M059J (cell line): ENCODE measurements at places on chromosomes 1 and 21. TPM values are rescaled to one million over a fixed set of nuclear protein-coding genes. Genes with fewer than 3 reads are reported as not detected.

Gene PDPN
- 2.0 and 4.1 TPM in 2 replicates for total RNA-seq

Gene PTGS2
- 29.4 and 29.9 TPM in 2 replicates for total RNA-seq

Gene OR2T11
- not detected in 2 replicates for total RNA-seq

Gene TMEM82
- total RNA-seq: not detected in 2 replicates

Gene ZNF687
- total RNA-seq: 14.3 and 27.3 TPM in 2 replicates

Gene RIPPLY3
- 0.62 and 0.64 TPM in 2 replicates for total RNA-seq

Gene BARHL2
- not detected in 2 replicates for total RNA-seq

DNA sequence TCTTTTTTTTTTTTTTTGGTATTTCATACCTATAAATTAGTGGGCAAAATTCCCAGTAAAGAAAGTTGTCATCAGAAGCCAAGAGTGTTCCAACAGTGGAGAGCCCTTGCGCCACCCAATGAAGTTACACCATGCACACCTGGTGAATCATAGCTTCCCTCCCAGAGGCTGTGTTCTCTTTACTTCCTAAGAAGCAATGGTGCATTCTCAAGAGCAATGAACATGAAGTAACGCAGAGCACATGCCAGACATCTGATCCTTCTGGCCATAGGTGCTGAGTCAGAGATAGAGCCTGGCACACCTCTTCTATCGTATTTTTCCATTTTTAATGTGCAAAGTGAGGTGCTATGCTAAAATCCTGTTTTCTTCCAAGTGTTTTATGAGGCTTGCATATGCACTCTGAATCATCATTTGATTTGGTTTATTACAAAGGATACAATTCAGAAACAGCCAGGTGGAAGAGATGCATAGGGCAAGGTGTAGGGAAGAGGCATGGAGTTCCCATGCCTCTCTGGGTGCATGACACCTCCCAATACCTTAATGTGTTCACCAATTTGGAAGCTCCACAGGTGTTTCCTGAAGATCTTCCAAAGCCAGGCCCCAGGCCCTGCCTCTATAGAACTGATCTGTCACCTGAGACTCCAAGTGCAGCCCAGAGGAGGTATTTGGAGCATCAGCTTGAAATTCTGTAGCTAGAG is 408.0 kb downstream of the SIPA1L2 start:
- peak; percentile 97 for DNase-seq

GRCh38 chr21:39073717-39074116 is 109.5 kb downstream of the PSMG1 start:
- DNase-seq: no peak

GRCh38 chr1:10659218-10659617 is 137.2 kb downstream of the CASZ1 start:
- no peak for DNase-seq

DNA sequence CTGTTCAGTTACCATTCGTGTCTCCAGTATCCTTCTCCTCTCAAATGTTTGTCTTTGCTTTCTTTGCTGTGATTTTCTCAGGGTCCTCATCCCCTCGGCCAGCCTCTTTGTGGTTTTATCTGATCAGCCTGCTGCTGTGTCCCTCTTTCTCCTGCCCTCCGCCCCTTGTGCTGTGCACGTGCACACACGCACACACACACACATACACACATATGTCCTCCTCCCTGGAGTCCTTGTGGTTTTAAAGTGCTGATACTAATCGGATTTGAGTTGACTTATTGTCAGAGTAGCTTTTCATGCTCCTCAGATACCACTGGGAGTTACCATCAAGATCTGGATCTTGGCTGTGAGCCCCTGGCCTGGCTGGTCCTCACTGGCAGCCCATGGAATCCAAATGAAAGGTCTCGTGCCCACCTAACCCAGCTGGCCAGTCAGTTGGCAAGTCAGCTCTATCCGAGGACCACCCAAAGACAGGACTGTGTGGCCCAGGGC is 34.1 kb downstream of the QSOX1 start:
- no peak for DNase-seq

DNA sequence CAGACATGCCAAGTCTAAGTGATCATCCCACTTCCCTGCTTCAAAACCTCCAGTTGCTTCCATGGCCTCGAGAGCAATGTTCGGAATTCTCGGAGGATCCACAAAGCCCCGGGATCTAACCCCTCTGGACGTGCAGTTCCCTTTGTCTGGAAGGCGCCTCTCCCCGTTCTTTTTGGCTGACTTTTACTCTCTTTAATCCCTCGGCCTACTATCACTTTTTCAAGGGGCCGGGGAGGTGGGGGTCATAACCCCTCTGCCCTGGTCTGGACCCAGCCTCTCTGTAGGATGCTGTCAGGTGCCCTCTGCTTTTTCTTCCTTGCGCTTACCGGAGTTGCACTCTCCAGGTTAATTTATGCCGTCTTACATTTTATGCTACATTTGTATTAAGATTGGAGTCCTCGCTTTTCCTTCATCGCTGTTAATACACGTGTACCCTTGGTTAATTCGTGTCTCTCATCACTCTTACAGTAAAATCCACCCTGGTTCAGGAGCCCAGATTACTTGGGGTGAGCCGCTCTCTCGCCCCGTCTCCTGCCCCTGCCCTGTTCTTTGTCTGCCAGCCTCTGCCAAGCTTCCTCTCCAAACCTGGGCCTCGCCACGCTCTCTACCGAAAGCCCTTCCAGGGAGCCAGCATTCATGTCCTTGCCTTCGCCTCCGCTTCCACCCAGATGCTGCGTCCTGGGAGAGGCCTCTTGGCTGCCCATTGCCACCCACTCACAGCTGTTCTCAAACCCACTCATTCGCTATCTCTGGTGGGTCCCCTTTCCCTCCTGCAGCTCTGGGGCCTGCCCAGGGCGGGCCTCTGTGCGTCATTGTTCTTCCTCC is 448.6 kb downstream of the CAMTA1 start:
- no peak for DNase-seq

- DNase-seq: no peak
Measured at GRCh38 chr1:204664384-204664651, 21.2 kb downstream of the LRRN2 start.

DNA sequence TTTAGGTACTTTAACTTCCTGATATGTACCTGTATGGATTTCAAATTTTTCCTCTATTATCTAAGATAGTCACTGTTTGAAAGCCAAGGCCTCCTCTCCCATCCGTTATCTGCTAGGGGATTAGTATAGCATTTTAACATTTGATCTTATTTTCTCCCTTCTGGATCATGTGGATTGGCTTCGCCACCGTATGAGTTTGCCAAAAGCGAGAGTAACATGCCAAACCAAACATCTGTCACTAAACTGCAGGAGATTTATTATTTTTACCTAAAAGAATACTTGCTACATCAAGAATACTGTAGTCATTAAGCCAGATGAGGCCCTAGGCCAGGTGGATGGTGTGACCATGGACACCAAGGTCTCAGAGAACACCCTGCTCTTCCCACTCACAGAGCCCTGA is 28.5 kb upstream of the EEIG2 start:
- DNase-seq: no peak

GRCh38 chr1:41152622-41153044 is 89.5 kb downstream of the SCMH1 start:
- peak; percentile 96 for DNase-seq

DNA sequence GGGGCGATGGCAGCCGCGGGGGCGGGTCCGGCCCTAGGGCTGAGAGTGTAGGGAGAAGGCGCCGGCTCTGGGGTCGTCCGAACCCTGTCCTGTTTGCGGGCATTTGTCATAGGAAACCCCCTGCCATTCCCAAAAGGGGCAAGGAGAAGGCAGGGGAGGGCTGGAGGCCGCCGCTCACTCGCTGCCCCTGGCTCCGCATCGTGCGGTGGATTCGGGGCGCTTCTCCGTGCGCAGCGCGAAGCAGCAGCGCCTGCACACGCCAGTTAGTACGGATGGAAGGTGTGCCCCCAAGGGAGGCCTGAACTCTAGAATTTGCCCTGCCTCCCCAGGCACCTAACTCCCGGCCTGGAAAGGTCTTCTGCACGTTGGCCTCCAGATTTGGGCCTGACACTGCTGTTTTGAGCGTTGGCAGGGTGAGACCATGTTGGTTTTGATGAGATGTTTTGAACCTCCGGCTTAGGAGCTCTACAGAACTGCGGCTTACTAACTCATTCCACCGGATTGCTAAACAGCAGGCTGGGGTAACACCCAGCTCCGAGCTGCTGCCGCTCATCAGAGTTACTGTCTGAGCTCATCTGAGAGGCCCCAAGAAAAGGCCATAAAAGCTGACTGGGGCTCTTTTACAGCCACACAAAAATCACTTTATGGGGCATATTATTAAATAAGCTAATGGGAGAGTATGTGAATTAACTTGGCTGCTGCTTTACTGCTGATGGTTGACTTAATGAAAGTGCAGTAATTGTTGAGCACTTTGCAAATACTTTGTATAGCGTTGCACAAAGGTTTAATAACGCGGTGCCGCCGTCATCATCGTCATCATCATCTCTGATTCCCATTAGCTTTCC is 987 bp downstream of the GPR137B start:
- DNase-seq: no peak

DNA sequence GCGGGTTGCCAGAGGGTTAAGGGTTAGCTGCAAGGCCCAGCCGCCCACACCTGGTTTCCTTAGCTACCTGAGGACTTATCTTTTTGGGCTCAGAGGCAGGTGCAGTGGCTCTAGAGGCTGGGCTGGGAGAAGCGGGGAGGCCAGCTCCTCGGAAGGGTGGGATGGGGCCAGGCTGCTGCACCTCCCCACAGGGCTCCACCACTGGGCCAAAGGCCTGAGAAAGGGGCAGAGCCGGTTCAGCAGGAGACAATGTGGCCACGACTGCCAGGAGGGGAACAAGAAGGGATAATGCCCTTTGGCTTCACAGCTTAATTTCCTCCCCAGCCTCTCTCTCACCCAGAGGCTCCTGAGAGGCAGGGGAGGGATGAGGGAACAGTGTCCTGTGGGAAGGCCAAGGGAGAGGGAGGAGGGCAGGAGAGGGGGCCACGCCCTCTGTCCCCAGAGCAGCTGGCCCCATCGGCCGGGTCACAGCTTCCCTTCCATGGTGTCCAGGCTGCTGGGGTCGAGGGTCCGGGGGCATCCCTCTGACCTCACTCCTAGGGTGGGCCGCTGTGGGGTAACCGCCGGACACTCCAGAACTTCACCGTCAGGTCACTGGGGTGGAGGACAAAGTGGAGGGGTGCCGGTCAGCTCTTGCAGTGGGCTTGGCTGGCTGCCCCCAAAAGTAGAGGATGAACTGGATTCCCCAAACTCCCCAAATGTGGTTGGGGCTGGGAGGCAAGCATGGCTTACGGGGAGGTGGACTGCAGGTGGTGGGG is 50.4 kb downstream of the KIF21B start:
- no peak for DNase-seq

DNA sequence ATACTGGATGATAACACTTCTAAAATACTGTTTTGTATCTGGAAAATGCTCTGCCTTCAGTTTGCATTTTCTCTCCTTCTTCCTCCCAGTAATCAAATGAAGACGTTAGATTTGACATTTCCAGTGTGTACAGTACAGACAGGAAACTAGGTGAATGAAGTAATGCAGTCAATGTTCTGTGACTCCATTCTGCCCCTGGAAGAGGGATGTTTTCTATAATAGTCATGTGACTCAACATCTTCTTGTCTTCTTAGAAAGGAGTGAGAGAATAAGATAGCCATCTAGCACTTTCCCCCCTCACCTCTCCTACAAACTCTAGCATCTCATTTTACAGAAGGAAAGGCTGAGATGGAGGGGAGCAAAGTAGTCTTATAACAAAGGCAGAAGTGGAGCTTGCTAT is 77.6 kb downstream of the DDR2 start:
- DNase-seq: no peak

- DNase-seq: peak; percentile 55
Measured at GRCh38 chr1:190168116-190168892, 309.4 kb downstream of the BRINP3 start.

DNA sequence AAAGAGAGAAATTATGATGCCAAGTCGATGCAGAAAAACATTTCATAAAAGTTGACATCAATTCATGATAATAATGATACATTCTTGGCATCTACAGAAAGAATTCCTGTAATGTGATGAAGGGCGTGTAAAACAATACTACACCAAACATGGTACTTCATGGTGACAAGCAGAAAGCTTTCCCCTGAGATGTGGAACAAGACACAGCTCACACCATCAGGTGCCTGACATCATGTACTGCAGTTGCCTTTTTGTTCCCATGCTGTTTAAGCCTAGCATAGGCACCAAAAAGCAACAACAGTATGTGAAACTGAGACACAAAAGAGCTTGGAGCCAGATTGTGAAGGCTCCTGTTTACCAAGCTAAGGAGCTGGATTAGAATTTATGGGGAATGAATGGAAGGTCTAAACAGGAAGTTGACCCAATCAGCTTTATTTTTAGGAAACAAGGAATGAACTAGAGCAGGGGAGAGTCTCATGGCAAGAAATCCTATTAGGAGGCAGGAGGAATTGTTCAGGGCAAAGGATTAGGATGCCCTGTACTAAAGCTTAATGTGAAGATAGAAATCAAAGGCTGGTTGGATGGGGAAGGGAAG is 67.2 kb downstream of the SYDE2 start:
- no peak for DNase-seq

DNA sequence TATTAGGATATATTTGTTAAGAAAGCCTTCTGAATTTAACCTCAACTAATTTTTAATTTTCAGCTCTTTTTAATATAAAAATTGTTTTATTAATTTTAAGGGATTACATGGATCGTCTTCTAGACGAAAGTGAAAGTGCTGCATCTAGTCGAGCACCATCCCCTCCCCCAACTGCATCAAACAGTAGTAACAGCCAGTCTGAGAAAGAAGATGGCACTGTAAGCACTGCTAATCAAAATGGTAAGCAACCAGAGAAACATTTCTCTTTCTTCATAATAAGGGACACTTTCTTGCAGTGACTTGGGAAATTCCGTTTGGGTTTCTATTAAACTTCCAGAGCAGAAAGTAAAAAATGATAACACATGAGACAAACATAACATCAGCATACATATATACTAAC is 56.9 kb downstream of the MIER1 start:
- no peak for DNase-seq

GRCh38 chr1:170765712-170766330 is 101.9 kb downstream of the PRRX1 start:
- peak; percentile 30 for DNase-seq

DNA sequence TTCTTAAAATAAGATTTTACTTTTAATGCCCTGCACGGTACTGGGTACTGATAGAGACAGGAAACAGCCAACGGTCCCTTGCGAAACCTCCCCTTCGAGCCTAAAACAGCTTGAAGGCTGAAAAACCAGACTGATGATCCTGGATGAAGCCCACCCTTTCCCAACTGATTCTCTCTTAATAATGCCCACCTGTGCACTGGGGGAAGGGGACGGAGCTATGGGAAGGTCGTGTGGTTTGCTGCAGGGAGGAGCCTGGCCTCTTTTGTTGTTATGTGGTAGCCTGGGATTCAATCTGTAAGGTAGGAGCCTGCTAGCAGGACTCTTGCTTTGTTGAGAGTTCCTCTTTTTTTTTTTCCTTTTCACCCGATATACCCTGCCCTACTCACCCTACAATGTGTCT is 25.6 kb downstream of the SAMSN1 start:
- DNase-seq: no peak

DNA sequence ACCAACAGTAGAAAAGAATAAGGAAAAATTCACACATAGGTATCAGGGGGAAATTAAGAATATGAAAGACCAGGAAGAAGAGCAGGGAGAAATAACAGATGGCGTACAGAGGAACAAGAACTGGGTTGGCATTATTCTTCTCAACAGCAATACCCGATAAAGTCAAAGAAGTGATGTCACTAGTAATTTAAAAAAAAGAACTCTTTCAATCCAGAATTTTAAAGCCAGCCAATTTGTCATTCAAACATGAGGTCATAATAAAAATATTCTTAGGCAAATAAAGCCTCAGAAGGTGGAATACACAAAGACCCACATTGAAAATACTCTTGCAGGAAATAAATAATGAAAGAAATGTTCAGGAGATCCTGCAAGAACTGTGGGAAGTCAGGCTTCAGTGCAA is 8.8 kb downstream of the NCMAP start:
- no peak for DNase-seq
